Stimulated activated CD4-positive, alpha-beta T cell treated with anti-CD3 and anti-CD28 coated beads, Interleukin-4, amount 100 ng/mL, for 48 hours (primary cell): ENCODE measurements at places on chromosomes 2 and 18.

DNA sequence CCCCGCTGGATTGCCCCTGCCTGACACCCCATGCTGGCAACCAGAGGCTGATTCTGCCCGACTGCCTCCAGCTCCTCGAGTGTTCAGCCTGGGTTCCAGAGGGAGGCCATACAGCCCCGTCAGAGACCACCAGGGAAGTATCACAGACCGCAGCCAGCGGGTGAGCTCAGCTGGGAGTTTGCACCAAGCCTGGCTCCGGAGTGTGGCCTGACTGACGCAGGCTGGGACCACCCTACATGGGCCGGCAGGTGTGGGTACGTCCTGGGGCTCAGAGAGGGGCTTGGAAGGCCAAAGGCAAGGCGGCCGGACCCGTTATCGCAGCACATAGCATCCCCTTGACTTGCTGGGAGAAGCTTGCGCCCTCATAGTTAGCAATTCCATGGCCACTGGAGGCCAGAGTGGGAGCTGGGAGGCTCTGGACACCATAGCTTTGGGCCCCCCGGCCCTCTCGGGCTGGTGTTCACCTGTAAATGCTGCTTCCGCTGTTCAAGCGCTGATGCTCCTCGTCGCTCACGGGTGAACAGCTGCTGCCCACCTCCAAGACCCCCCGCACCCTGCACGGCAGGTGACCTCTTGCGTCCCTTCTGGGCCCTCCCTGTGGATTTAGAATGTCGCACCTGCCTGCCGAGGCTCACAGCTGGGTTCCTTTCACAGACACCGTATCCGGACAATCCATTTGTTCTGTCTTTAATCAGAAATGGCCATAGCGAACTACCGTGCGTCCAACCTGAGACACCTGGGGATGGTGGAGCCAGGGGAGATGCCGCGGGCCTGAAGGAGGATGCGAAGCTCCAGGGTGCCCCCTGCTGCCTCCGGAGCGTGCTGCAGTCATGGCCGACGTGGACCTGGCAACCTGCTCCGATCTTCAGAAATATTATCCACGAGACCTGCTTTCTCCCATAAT is 31.2 kb upstream of the SLC66A3 start:
- peak; percentile 67 for DNase-seq

GRCh38 chr18:76620321-76621170 is 125.5 kb upstream of the ZNF516 start:
- no peak for DNase-seq

DNA sequence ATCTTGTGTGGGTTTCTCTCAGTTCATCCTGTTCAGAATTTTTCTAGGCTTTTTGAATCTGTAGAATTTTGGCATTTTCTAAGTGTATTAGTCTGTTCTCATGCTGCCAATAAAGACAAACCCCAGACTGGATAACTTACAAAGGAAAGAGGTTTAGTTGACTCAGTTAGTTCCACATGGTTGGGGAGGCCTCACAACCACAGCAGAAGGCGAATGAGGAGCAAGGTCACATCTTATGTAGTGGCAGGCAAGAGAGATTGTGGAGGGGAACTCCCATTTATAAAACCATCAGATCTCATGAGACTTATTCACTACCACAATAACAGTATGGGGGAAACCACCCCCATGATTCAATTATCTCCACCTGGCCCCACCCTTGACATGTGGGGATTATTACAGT is 199.2 kb downstream of the ST6GAL2 start:
- no peak for DNase-seq

DNA sequence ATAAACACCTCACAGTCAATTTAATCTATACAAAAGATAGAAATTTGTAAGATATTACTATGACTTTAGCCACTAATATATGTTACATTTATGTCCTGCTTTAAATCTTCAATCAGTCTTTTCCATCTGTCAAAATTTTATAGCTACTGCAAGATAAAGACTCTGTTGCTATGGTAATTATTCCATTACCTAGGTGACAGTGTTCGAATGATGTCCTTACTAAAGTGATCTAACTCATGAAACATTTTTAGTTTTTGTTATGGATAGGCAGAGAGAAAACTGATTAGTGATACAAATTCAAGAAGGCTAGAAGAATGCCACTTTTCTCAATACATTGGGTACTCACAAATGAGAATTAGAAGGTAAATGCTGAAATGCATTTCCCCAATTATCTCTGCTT is 359.9 kb upstream of the FSHR start:
- no peak for DNase-seq

DNA sequence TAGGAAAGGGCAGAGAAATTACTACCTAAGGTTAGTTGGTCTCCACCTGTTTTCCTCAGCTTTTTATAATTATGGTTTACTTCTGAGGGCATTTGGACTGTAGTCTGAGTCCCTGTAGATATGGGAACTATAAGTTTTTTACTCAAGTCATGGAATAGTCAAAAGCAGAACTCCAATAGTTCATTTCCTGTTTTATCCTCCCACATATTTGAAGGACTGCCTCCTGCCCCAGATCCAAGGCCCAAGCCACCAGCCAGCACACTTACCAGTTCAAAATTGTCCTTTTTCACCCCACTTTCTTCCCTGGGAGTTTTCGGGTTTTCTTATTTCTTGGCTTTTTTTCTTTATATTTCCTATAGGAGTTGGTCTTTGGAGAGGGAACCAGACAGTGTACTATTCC is 164.1 kb downstream of the MBD5 start:
- no peak for DNase-seq

GRCh38 chr2:77590298-77590917 is 68.2 kb upstream of the LRRTM4 start:
- DNase-seq, result no peak

- DNase-seq, result no peak
Observed at GRCh38 chr2:239561446-239562001, 160.7 kb upstream of the HDAC4 start.

DNA sequence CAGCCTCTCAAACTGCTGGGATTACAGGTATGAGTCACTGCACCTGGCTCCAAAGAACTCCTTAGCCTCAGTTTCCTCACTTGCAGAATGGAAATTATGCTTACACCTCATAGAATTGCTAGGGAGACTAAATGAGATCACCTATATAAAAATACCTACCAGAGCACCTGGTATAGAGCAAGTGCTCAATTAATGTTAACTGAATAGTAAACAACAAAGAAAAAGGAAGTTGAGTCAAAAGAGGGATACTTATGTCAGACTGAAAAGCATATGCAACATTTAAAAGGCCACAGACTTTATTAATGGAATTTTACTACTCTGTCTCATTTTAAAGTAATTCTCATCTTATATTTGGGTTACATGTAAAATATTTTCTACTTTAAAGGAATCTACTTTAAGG is 138.3 kb upstream of the SMAD7 start:
- DNase-seq, result no peak

DNA sequence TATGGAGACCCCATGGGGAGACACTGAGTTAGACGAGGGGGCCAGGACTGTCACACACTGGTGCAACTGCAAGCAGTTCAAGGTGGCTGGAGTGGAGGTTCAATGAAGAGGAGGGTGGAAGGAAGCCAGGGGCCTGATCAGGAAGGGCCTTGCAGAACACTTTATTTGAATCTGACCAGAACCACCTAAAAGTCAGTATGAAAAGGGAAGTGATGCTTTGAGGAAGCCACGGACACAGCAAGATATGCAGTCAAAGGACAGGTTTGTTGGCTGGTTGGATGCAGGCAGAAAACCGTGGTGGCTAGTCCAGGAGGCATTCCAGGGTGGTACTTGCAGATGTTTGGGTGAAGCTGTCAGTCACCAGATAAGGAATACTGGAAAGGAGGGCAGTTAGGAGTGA is 3.5 kb upstream of the FAM124B start:
- DNase-seq, result no peak

DNA sequence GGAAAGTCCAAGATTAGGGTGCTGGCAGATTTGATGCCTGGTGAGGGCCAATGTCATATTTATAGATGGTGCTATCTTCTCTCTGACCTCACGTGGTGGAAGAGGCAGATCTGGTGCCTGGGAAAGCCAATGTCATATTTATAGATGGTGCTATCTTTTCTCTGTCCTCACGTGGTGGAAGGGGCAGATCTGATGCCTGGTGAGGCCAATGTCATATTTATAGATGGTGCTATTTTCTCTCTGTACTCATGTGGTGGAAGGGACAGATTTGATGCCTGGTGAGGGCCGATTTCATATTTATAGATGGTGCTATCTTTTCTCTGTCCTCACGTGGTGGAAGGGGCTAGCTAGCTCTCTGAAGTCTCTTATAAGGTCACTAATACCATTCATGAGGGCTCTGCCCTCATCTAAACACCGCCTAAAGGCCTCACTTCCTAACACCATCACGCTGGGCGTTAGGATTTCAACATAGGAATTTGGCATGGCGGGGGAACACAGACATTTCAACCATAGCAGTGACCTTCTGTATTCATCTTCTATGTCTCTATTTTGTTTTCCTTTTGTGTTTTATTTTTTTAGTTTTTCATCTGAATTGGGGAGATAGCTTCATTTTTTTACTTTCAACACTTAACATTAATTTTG is 278.4 kb downstream of the SPAG16 start:
- no peak for DNase-seq

- DNase-seq, result no peak
Observed at GRCh38 chr2:66270247-66270646, 164.7 kb upstream of the MEIS1 start.

DNA sequence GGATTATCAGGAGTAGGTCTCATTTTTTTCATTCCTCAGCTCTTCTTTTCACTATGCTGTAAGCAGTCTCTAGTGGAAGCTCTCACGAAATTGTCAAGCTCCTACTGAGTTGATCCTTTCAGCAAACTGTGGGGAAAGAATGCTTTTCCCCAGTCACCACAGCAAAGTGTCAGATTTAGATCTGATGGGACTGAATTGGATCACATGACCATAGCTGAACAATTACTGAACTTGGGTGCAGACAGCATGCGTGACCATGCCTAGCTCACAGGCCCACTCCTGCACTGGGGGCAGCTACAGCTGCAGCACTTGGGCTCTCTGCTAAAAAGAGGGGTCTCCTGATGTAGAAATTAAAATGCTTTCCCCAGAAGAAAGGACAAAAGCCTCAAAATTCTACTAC is 3.1 kb downstream of the ARHGAP15 start:
- no peak for DNase-seq

DNA sequence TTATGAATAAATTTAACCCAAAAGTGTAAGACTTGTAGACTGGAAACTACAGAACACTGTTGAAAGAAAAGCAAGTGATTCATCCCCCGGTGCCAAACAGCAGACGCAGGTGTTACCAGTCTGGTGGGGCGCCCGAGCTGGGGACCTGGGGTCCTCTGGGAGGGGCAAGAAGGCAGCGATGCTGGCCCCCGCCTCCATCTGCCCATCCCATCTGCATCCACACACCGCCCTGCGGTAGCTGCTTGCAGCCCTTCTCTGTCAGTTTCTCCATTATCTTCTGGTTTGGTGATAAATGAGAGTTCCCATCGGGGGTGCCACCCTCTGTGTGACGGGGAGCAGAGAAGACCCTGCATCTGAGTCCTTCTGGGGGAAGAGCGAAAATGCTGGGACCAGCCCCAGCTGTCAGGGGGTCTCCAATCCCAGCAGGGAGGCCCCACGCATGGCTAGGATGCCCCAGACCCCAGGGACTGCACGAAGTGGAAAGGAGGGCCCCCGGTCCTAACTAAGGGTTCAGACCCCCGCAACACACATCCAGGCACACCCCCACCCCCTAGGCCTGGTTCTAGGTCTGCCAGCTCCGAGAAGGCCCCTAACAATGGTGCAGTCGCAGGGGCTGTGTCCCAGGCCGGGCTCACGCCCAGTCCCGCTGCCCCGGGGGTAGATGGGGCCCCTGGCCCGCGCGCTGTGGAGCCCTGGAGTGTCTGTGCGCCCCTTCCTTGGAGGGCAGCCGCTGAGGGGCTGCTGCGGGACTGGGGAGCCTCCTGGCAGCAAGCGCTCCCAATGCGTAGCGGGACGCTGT is 686 bp upstream of the RGPD8 start:
- no peak for DNase-seq

DNA sequence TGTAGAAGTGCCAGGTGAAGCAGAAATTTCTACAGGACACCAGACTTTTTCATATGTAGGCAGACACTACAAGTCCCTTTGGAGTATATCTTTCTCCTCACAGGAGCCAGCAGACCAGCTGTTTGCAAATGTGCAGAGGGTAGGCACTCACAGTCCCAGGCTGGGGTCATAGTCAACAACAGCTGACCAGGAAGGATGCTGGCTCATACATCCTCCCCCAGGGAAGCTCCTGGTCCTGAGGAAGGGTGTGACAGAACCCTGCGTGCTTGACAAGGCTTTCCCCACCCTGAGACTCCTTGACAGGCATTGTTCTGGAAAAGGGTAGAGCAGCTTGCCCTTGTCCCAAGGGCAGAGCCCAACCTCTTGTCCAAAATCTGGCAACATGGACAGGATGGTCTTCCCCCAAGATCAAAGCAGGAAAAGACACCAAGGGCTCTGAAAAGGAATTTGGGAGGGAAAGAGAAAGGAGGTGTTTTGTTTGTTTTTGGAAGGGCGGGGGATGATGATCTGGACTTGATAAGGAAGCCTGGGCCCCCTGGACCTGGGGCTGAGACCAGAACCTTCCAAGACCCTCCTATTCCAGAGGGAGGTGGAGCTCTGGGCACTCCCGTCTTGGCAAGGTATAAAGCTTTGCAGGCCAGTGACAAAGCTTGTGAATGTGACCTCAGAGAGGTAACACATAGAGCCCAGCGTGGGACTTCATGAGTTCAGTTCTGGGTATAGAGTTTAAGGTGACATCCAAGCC is 87.1 kb downstream of the GFPT1 start:
- no peak for DNase-seq

DNA sequence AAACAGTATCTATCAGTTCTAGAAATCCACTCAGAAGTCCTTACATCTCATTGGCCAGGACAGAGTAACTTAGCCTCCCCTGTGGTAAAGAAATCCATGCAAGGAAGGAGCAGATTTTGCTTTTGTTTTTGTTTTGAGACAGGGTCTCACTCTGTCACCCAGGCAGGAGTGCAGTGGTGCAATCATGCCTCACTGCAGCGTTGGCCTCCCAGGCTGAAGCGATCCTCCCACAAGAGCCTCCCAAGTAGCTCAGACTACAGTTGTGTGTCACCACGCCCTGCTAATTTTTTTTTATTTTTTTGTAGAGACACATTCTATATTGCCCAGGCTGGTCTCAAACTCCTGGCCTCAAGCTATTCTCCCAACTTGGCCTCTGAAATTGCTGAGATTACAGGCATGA is 185.1 kb downstream of the NRP2 start:
- no peak for DNase-seq

- no peak for DNase-seq
Observed at GRCh38 chr2:234304950-234305349, 191.9 kb downstream of the ARL4C start.
